ENCODE measurements at places on chromosomes 7 and 10.

DNA sequence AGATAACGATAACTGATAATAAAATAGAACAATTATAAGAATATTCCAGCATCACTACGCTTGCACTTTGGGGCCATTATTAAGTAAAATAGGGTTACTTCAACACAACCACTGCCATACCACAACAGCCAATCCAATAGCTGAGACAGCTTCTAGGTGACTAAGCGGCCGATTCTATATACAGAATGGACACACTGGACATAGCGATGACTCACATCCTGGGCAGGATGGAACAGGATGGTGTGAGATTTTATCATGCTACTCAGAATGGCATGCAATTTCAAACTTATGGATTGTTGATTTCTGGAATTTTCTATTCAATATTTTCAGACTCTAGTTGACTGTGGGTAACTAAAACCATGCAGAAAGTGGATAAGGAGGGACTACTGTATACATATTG lies 920.9 kb downstream of the LRMDA start:
- DNase-seq = peak; percentile 90

GRCh38 chr7:148045521-148045920 lies 545.0 kb upstream of the C7orf33 start:
- no peak for DNase-seq

DNA sequence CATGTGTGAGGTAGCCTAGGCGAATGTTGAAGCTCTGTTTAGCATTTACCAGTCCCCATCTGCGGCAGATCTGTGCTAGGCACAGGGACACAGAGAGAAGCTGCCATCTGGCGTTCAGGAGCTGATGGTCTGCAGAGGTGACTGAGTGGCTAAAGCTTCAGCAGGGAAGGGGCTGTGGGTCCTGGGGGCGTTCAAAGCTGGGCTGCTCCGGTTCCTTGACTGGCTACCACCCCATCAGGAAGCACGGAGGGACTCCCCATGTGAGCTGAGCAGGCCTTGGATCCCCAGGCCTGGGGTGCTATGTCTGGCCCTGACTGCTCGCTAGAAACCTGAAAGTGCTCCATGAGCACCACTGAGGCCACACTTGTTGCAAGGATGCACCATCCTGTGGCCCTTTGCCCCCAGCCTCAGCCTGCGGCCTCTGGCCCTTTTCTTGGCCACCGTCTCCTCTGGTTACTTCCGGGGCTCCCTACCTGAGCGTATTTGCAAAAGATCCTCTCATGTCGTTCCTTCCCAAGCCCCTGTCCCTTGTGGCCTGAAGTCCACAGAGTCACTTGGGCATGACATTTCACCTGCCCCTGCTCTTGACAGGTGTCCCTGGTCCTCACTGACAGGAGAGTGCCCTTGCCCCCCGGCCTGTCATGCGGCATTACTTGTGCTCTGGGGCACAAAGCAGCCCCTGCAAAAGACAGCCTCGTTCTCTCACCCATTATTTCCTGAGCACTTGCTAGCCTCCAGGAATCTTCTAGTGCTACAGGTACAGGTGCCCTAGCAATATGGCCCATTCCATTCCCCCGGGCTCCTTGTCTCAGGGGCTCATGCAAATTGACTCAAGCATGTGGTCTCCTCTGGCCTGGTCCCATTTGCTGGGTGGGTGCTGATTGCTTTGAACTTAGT lies 108.1 kb downstream of the GLRX3 start:
- no peak for DNase-seq

DNA sequence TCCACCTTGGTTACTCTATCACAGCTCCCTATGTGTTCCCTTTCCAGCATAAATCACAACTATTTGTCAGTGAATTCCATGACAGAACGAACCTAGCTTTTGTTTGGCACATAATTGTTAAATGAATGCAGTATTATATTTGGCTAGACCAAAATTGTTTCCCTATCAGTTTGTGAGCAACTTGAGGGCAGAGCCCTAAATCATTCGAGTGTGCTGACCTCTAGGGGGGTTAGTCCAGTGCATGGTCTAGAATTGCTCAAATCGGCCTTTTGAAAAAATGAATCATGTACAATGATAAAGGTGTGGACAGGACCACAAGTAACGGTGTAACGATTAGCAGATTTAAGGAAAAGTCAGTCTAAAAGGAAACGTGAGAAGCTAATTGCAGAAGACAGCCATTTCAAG lies 475 bp upstream of the NRBF2 start:
- DNase-seq = no peak

- no peak for DNase-seq
Measured at GRCh38 chr10:97280783-97281182, 11.7 kb downstream of the ARHGAP19 start.

DNA sequence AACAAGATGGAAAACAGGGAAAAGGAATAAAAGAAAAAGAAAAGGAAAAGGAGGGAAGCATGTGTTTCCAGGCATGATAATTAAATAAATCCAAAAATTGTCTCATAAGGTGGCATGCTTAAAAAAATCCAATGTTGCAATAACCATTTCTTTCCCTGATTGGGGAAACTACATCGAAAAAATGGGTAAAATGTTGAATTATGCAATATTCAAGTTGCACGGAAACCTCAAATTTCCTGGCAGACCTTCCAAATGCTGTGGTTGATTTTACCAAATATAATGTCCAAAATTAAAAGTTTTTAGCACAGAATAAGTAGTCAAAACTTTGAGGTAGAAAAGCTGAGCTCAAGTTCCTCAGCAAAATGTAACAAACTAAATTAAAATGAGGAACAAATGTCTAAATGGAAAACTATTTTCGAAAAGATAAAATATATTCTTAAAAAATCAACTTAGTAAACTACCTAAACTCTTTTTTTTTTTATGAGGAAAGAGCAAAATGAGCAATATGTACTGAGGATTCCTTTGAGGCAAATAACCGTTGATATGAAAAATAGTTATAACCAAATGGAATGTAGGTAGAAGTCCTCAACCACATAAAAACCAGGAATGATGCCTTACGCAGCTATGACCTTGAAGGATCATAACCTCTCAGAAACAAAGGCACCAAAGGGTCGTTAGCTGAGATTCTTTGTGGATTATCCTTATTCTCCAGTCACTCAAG lies 52.6 kb downstream of the MACC1 start:
- DNase-seq = peak; percentile 55

DNA sequence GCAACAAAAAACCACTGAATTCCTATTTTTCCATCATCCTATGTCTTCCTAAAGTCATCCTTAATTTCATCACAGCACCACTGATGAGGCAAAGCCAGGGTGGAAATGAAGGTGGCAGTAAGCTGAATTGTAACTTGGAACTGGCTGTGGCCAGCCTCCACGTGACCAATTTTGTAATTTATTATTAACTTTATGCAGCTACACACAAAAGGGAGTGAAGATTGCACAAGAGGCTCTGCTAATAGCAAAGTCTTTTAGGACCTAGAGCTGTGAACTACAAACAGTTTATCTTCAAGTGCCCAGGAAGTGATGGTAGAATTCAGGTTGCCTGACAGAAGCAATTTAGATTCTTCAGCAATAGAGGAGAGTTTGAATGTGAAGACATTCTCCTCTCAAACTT lies 176.4 kb downstream of the CCDC71L start:
- DNase-seq = no peak

GRCh38 chr10:89466599-89467035 lies 52.2 kb downstream of the IFIT5 start:
- DNase-seq = peak; percentile 71

GRCh38 chr7:34928052-34928451 lies 109.2 kb downstream of the DPY19L1 start:
- peak; percentile 30 for DNase-seq
